ENCODE measurements at places on chromosomes 5 and 9. TPM values are rescaled to one million over a fixed set of nuclear protein-coding genes. Genes with fewer than 3 reads are reported as not detected.

Gene SLC6A19
- total RNA-seq = not detected

Gene CDKN2A
- 89.7 TPM for total RNA-seq

Gene ITK
- total RNA-seq = 0.37 TPM

Gene PCDHGA9
- total RNA-seq = 0.34 TPM

Gene IFNA6
- total RNA-seq = not detected

Gene IL13
- not detected for total RNA-seq

Gene GPR150
- total RNA-seq = not detected

Gene FUT7
- total RNA-seq = not detected

Gene PCDHB10
- not detected for total RNA-seq

Gene CDH9
- total RNA-seq = not detected

Gene GRXCR2
- not detected for total RNA-seq

Gene IL5
- not detected for total RNA-seq

Gene SLCO6A1
- total RNA-seq = 0.69 TPM

Gene CCDC180
- total RNA-seq = 7.9 TPM
